ENCODE measurements at places on chromosomes 2 and 18.
A peak's percentile ranks its signal among the peaks of the same experiment; 100 is the strongest.

DNA sequence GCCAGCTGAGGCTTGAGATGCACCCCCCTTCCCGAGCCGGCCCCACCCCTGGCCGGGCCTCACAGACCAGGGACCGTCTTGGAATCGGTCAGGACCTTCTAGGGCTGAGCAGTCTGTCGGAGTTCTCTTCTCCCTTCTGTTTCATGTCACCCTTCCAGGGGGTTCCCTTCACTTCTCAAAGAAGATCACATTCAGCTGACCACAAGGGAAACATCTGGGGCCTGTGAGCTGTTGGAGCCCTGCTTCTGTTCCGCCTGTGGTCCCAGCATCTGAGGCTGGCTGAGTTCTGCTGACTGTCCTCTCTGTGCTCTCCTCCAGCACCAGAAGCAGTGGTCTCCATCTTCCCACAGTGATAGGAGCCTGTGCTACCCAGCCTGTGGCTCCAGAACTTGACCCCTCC, 106.5 kb downstream of the SEPTIN10 start:
- H3K36me3 ChIP-seq, result no peaks in the 10 kb centered on the region
- H3K27me3 ChIP-seq, result no peaks in the 10 kb centered on the region
- 0 out of 2 replicates have a peak, but pooled peaks cover 3% of the 10 kb centered on the region for H3K4me1 ChIP-seq
- peak; percentile 23 for DNase-seq
- no peak overlapping the region for H3K4me3 ChIP-seq
- no peak overlapping the region for H3K27ac ChIP-seq

- no peak overlapping the region for H3K4me3 ChIP-seq
- no peak for DNase-seq
- H3K27me3 ChIP-seq, result no peaks in the 10 kb centered on the region
- no peak overlapping the region for H3K27ac ChIP-seq
- H3K36me3 ChIP-seq, result no peaks in the 10 kb centered on the region
Measured at GRCh38 chr18:71529703-71530303, 1014.3 kb downstream of the CBLN2 start.

- peak overlapping the region; percentile 94 for H3K4me3 ChIP-seq
- DNase-seq, result peak; percentile 55
- peak overlapping the region; percentile 66 for H3K27ac ChIP-seq
- no peaks in the 10 kb centered on the region for H3K27me3 ChIP-seq
- peaks cover 18% of the 10 kb centered on the region for H3K4me1 ChIP-seq
- no peaks in the 10 kb centered on the region for H3K36me3 ChIP-seq
Measured at GRCh38 chr2:206083602-206084438, 2.2 kb downstream of the INO80D start.

DNA sequence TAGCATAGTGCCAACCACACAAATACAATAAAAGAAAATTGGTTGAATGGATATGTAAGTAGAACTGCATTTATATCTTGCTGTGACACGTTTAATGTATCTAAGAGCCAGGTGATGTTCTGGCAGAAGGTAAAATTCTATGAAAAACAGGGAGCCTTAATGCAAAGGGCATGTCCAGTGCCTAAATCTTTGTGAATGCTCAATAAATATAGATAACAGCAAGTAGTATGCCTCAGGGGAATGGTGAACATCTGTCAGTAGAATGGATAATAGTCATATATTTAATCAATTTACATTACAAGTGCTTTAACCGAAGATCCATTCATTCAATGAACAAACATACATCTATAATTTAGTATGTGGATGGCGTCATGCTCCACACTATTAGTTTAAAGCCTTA, 43.7 kb upstream of the NYAP2 start:
- DNase-seq, result no peak
- H3K27me3 ChIP-seq, result no peaks in the 10 kb centered on the region
- H3K36me3 ChIP-seq, result no peaks in the 10 kb centered on the region

- H3K36me3 ChIP-seq, result no peaks in the 10 kb centered on the region
- H3K4me3 ChIP-seq, result no peak overlapping the region
- no peaks in the 10 kb centered on the region for H3K4me1 ChIP-seq
Measured at GRCh38 chr2:216363221-216363620, 9.1 kb downstream of the MARCHF4 start.

- H3K27ac ChIP-seq, result no peak overlapping the region
- H3K4me1 ChIP-seq, result no peaks in the 10 kb centered on the region
- H3K36me3 ChIP-seq, result no peaks in the 10 kb centered on the region
- no peak for DNase-seq
- no peaks in the 10 kb centered on the region for H3K27me3 ChIP-seq
- no peak overlapping the region for H3K4me3 ChIP-seq
Measured at GRCh38 chr2:241976296-241976695, 106.8 kb downstream of the RTP5 start.

DNA sequence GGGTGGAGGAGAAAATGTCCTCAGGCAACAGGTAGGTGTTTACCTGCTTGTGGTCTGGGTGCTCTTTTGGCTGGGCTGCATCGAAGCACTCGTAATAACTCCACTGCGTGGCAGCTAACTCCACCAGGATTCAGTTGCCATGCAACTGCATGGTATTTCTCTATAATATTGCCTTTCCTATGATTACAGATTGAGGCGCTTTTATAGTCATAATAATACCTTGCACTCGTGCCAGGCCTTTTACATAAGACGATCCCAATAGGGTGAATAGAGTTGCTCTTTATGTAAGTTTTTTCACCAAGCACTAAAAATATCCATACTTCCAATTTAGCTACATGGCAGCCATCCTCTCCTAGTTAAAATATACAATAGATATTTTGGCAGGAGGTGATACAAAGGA, 19.7 kb upstream of the NYAP2 start:
- no peak overlapping the region for H3K4me3 ChIP-seq
- no peak for DNase-seq
- no peaks in the 10 kb centered on the region for H3K36me3 ChIP-seq
- H3K27ac ChIP-seq, result no peak overlapping the region
- H3K27me3 ChIP-seq, result no peaks in the 10 kb centered on the region

DNA sequence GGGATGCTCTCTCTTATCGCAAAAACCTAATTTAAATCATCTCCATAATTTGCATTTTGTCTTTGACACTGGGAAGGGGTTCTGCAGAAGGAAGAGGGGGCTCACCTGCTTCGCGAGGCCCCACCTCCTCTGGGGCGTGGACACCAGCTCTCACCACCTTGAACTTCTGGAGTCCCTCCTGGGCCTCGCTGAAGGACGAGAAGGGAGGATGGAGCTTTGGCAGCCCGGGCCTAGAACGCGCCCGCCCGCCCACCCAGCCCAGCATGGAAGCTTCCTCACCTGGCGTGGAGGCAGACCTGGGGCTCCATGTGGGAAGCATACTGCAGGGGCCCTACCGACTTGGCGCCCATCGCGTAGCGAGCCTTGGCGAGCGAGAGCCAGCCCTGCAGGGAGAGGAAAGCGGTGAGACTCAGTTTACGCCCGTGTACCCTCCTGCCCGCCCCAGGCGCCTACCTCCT, 1.1 kb upstream of the IMP4 start:
- no peaks in the 10 kb centered on the region for H3K27me3 ChIP-seq
- peak overlapping the region; percentile 84 for H3K4me3 ChIP-seq
- peak; percentile 30 for DNase-seq

DNA sequence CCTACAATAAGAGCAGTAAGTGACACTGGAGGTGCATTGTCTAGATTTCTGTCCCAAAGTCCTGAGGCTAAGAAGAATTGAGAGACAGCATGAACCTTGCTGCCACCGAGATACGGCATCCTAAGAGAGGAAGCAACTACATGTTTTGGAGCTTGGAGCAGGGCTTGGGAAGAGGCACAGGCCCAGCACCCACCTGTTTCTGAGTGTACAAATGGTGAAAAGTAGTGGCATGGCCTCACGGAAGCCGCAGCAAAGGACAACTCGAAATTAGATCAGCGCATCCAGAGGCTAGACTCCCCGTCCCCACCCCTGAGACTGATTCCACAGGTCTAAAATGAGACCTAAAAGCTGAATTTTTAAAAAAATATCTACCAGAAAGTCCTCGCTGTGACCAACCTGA, 127.5 kb downstream of the PTGR3 start:
- no peaks in the 10 kb centered on the region for H3K4me1 ChIP-seq
- no peak for DNase-seq
- no peak overlapping the region for H3K4me3 ChIP-seq
- H3K27ac ChIP-seq, result no peak overlapping the region

DNA sequence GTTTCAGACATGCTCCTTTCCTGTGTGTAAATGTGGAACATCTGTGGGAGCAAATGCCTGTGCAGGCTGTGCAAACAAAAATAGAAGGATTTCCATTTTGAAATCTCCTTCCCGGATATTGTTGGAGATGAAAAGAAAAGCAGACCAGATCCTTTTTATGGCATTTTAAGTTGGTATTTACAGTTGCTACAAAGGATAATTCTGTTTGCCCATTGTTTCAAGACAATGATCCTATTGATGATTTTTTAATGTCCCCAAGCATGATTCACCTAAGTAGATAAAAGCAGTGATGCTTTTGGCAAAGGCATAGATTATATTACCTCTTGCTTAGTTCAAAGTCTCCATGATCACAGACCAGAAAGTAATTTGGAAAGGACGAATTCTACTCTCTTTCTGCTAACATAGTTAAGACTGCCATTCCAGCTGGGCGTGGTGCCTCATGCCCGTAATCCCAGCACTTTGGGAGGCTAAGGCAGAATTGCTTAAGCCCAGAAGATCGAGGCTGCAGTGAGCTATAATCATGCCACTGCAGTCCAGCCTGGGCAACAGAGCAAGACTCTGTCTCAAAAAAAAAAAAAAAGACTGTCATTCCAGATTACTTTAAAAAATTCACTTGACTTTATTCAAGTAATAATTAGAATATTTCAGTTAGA, 209.6 kb upstream of the SLC39A10 start:
- no peaks in the 10 kb centered on the region for H3K36me3 ChIP-seq
- H3K4me3 ChIP-seq, result no peak overlapping the region
- DNase-seq, result no peak
- H3K27me3 ChIP-seq, result no peaks in the 10 kb centered on the region
- no peaks in the 10 kb centered on the region for H3K4me1 ChIP-seq

- DNase-seq, result no peak
- no peak overlapping the region for H3K27ac ChIP-seq
- no peaks in the 10 kb centered on the region for H3K4me1 ChIP-seq
- no peak overlapping the region for H3K4me3 ChIP-seq
- no peaks in the 10 kb centered on the region for H3K36me3 ChIP-seq
Measured at GRCh38 chr2:100653449-100654035, 90.7 kb downstream of the PDCL3 start.

- H3K27me3 ChIP-seq, result no peaks in the 10 kb centered on the region
- DNase-seq, result no peak
- H3K4me3 ChIP-seq, result no peak overlapping the region
Measured at GRCh38 chr2:226256237-226256636, 543.4 kb downstream of the IRS1 start.

GRCh38 chr2:42922790-42923579, 130.6 kb upstream of the HAAO start:
- no peaks in the 10 kb centered on the region for H3K27me3 ChIP-seq
- H3K27ac ChIP-seq, result no peak overlapping the region
- no peaks in the 10 kb centered on the region for H3K36me3 ChIP-seq
- DNase-seq, result no peak
- no peak overlapping the region for H3K4me3 ChIP-seq

GRCh38 chr2:45765007-45765727, 113.7 kb downstream of the PRKCE start:
- DNase-seq, result no peak
- no peak overlapping the region for H3K4me3 ChIP-seq
- no peaks in the 10 kb centered on the region for H3K4me1 ChIP-seq
- H3K36me3 ChIP-seq, result no peaks in the 10 kb centered on the region

DNA sequence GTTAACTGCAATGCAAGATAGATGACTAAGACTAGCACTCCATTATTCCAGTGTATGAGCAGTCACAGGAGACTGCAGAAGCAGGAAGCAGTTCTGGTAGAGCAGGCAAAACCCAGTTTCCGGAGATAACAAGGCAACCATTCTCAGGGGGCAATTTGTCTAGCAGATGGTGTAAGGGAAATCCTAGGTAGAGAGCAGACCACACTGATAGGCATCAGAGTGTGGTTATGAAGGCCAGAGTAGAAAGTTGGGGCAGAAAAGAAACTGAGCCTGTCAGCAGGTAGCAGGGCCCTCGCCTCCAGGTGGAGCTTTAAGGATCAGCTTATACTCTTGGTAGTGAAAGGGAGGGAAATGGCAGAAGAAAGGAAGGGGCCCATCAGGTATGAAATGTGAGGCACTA, 164.4 kb downstream of the PDE11A start:
- H3K4me3 ChIP-seq, result no peak overlapping the region
- H3K4me1 ChIP-seq, result peaks cover 10% of the 10 kb centered on the region
- H3K27me3 ChIP-seq, result no peaks in the 10 kb centered on the region
- peak; percentile 42 for DNase-seq
- no peaks in the 10 kb centered on the region for H3K36me3 ChIP-seq

- H3K36me3 ChIP-seq, result no peaks in the 10 kb centered on the region
- H3K27ac ChIP-seq, result no peak overlapping the region
- DNase-seq, result no peak
Measured at GRCh38 chr18:45821026-45821425, 4.4 kb upstream of the SIGLEC15 start.

- H3K36me3 ChIP-seq, result no peaks in the 10 kb centered on the region
- H3K4me1 ChIP-seq, result no peaks in the 10 kb centered on the region
- H3K27me3 ChIP-seq, result no peaks in the 10 kb centered on the region
- no peak overlapping the region for H3K4me3 ChIP-seq
Measured at GRCh38 chr2:218138047-218138446, 12.2 kb downstream of the CXCR2 start.

GRCh38 chr2:74554820-74555531, 456 bp downstream of the DOK1 start:
- H3K27me3 ChIP-seq, result peaks cover 9% of the 10 kb centered on the region
- DNase-seq, result peak; percentile 61
- peaks cover 3% of the 10 kb centered on the region for H3K4me1 ChIP-seq
- 0 out of 2 replicates have a peak, but pooled peaks cover 2% of the 10 kb centered on the region for H3K36me3 ChIP-seq
- H3K4me3 ChIP-seq, result peak overlapping the region; percentile 93

DNA sequence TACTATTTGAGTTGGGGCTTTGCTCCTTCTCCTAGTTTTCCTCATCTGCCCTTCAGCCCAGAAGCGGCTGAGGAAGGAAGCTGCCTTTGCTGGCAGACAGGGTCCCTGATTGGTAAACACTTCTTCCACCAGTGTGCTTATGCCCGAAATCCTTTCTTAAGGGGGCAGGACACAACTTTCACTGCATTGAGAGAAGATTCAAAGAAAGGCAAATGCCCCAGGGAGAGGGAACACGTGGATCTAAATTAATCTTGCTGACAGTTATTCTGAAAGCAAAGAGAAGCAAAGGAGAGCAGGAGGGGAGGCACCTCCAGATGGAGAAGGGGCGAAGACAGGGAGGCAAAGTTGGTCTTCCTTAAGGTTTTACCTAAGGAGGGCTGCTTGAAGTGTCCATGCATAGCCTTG, 92.1 kb upstream of the EFEMP1 start:
- H3K27ac ChIP-seq, result no peak overlapping the region
- H3K27me3 ChIP-seq, result no peaks in the 10 kb centered on the region
- H3K36me3 ChIP-seq, result no peaks in the 10 kb centered on the region
- H3K4me3 ChIP-seq, result no peak overlapping the region
- 0 out of 2 replicates have a peak, but pooled peaks cover 5% of the 10 kb centered on the region for H3K4me1 ChIP-seq

GRCh38 chr2:196137271-196137670, 34.1 kb downstream of the STK17B start:
- DNase-seq, result no peak
- H3K4me3 ChIP-seq, result no peak overlapping the region
- no peak overlapping the region for H3K27ac ChIP-seq
- no peaks in the 10 kb centered on the region for H3K27me3 ChIP-seq
- H3K4me1 ChIP-seq, result peaks cover 20% of the 10 kb centered on the region

GRCh38 chr18:61743775-61744531, 148.9 kb downstream of the RNF152 start:
- H3K4me3 ChIP-seq, result no peak overlapping the region
- no peaks in the 10 kb centered on the region for H3K36me3 ChIP-seq
- no peaks in the 10 kb centered on the region for H3K4me1 ChIP-seq
- no peaks in the 10 kb centered on the region for H3K27me3 ChIP-seq

GRCh38 chr18:79924814-79925731, 26.4 kb downstream of the SLC66A2 start:
- DNase-seq, result no peak
- H3K4me1 ChIP-seq, result no peaks in the 10 kb centered on the region
- H3K27me3 ChIP-seq, result no peaks in the 10 kb centered on the region
- H3K4me3 ChIP-seq, result no peak overlapping the region

Data from MM.1S (cell line).